SJCRH30 (cell line): ENCODE measurements at places on chromosomes 6 and 20. TPM values are rescaled to one million over a fixed set of nuclear protein-coding genes. Genes with fewer than 3 reads are reported as not detected.

Gene CLPSL2
- total RNA-seq: not detected in 2 replicates

Gene SALL4
- total RNA-seq: not detected in 2 replicates

Gene C20orf202
- not detected in 2 replicates for total RNA-seq

Gene CEP43
- total RNA-seq: 57.5 and 60.2 TPM in 2 replicates

Gene LAMP5
- not detected in 2 replicates for total RNA-seq

Gene CST4
- total RNA-seq: not detected in 2 replicates

Gene FHL5
- total RNA-seq: not detected in 2 replicates
